ENCODE measurements at places on chromosomes 3 and 15.

GRCh38 chr15:51846463-51847230 lies 17.2 kb downstream of the TMOD3 start:
- no peak for DNase-seq

DNA sequence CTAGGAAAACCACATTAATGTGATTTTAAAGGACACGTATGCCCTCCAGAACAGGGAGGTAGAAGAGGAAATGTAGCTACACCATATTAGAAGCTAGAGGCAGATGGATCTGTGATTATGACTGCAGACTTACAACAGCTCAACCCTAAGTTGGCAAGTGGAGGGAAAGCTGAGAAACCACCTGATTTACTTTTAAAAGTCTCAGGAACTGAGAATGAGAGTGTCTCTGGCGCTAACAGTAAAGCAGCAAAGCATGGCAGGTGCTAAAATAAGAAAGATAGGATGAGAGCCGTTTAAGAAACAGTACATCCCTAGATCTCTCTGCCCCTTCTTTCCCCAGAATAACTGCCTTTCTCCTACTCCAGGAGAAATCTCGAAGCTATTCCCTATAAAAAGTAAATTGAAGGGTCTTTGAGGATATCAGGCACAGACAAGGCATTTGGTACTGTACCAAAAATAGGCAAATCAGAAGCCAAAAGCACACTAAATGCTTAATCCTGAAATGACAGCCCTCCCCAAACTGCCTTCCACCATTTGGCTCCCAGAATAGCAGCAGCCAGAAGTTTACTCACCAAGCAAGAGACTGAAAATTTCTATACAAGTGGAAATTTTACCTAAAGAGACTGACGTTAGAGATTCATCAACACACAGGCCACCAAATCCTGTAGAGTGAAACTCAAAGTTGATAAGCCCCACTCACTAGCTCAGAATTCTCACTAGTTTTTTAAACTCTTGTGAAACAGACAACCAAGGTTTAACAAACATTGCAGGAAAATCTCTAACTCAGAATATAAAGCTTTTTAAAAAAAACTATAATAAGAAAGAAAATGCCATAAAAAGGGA lies 34.3 kb upstream of the PARP14 start:
- no peak for DNase-seq

DNA sequence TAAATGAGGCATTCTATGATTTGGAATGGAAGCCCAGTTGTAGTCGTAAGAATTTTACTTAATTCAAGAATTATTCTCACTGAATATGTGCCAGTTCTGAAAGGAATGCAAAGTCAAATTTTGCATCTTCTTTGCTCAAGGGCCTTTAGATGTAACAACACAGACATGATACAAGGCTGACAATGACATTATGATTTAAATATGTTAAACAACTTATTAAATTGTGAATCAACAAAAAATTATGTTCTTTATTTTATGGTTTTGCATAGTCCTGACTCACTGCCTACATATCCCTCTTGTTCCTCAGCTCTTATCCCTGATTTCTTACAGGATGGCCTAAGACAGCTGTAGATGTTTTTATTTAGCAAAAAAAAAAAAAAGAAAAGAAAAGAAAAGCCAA lies 170.9 kb upstream of the NR2E3 start:
- DNase-seq = no peak

DNA sequence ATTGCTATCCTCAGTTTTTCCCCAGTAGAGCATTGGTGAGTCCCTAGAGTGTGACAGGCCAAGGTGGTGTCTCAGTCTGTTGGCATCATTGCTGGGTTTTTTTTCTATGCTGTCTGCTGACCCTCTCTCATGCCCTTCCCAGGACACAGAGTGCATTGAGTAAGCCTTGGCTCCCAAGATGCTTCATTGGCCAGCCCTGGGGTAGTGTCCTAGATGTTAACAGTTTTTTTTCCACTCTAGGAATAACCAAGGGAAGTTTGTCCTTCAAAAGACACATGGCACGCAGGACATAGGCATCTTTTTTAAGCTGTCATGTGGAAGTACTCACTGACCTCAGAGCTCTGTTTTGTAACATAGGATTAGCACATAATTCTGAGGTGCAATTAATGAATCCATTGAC lies 19.5 kb downstream of the ADAMTSL3 start:
- no peak for DNase-seq

DNA sequence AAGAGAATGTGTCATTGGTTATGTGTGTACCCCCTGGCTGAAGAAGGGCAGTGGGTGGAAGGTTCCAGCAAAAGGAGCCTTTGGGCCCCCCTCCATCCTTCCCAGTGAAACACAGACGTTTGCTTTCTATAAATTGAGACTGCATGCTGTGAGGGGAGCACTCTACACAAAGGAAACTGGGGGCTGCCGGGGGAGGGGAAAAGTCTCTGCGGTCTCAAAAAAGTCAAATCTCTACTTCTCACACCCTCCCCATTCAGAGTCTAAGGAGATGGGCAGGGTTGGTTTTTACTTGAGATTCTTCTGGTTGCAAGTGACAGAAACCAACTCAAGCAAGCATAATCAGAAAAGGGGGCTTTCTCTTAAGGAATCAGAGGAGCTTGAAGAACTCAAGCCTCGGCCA lies 50.1 kb upstream of the TLE3 start:
- no peak for DNase-seq

- DNase-seq = no peak
These were observed 124.3 kb downstream of the TIGIT start for GRCh38 chr3:114418107-114418506.

- no peak for DNase-seq
These were observed 108.0 kb upstream of the SMAD3 start for GRCh38 chr15:66957431-66957720.

DNA sequence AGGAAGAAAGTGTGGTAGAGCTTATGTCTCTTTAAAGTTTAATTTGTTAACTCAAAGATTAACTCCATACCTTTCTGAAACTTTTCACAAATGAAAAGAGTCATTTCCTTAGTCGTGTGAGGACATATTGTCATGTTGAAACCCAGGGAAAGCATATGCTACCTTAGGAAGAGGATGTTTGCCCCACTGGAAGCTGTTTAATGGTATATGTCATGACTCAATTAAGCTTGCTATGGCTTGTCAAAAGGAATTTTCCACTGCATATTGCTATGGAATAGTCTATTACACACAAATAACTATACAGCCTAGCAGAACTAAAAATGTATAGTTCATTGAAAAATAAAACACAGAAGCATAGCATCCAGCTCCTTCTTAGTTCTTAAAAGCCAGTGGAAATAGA lies 69.9 kb downstream of the NSUN3 start:
- DNase-seq = no peak

DNA sequence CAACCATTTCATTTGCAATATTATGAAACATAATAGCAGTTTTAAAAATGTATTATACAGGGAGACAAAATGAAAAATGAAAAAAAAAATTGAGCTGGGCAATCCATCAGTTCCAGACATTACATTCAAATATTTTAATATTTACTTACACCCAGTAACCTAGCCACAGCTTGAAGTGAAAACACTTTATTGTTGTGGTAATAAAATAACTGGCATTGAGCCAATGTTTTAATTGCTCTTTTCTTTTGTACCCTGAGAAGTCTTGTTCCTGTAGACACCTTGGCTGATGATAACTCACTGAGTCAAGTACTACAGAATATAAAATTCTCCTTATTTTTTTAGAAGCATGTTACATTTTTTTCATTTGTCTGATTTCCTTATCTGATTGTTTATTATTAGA lies 180.6 kb downstream of the ROBO1 start:
- no peak for DNase-seq

GRCh38 chr3:35071772-35072171 lies 567.6 kb upstream of the ARPP21 start:
- DNase-seq = no peak

GRCh38 chr3:132342183-132342582 lies 25.0 kb downstream of the ACP3 start:
- no peak for DNase-seq

DNA sequence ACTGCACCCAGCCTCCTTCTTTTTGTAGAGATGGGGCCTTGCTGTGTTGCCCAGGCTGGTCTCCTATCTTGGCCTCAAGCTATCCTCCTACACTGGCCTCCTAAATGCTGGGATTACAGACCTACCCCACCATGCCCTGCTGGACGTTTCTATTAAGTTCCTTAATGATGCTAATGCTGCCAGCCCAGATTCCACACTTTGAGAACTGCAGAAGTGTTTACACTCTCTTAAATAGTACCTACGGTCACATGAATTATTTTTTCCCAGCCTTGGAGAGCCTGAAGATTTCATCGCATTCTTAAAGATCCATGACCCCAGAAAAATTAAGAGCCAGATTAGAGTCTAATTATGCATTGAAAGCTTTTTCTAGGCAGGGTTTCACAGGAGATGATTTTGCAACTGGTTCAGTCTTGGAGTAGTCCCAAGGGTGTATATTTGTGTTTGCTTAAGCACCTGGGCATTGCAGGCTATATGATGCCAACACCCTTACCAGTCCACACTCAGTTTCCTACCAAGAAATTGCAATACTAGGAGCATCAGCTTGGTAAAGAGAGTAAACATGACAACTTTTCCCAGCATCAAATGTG lies 36.6 kb downstream of the TM4SF4 start:
- no peak for DNase-seq

DNA sequence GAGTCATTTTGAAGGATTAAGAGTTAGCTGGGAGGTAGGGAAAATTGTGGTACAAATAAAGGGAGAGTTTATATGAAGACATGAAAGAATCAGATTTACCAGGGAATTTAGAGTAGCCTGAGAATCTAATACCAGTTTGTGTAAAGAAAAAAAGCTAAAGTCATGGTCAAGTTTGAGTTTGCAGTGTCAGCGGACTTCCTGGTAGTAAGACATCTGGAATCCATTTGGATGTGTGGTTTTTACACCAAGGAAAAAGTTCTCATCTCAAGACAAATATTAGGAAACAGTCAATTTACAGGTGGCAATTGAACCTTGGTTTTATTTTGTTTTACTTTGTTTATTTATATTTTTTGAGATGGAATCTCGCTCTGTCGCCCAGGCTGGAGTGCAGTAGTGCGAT lies 1.5 kb upstream of the P2RY12 start:
- DNase-seq = no peak

GRCh38 chr3:184305577-184305976 lies 6.5 kb downstream of the PSMD2 start:
- DNase-seq = no peak

DNA sequence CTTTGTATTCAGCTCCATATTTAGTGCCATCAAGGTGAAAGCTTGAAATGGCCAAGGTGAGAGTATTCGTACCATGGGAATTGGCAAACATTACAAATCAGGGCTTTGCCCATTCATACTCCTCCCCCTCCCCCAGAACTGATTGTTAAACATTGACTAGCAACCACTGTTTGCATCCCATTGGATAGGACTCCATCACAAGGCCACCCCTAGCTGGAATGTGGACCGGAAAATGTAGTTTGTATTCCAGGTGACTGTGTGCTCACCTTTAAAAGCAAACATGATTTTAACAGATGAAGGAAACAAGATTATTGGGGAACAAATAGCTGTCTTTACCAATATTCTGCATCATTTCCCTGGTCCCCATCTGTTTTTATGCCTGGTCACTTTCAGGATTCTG lies 14.1 kb downstream of the ST3GAL6 start:
- no peak for DNase-seq

GRCh38 chr3:31027191-31027761 lies 132.8 kb upstream of the GADL1 start:
- DNase-seq = no peak

DNA sequence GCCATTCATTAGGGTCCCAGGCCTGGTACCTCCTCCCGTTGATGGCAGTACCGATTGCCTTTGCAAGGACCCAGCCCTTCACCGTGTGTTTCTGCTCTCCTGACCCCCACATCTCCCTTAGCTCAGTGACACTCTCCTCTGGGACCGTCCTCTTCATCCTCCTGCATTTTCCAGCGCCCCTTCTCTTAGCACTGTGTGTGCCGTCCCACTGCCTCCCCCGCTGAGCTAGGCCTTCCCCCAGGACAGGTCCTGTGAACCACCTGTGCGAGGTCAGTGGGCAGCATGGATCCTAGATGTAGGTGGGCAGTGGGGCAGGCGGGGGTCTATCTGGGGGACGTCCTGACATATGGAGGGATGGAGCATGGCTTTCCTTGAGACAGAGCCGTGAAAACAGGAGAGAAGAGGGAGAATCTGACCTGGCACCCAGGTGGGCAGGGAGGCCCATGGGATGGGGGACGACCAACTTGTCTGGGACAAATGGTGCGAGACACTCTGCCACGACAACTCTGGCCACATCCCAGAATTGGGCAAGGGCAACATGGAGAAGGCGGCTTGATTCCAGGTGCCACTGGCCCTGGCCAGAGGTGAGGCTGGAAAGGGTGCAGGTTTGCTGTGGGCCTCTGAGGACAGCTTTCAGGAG lies 87.7 kb upstream of the ALDH1L1 start:
- DNase-seq = no peak

DNA sequence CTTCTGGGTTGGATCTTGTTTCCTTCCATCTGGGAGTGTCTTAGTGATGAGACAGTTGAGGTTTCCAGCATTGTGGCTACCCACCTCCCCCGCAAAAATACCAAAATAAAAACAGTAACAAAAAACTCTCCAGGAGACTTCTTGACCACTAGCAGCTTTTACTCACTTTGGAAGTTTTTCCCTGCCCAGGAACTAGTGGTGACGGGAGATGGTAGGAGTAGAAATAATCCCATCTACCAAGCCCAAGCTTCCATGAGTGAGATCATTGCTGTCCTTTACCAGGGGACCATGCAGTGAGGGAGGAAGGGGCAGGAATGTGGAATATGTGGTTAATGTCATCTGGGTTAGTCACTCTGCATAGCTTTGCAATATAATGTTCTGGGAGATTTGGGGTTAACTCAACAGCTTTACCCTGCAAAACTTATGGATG lies 187.7 kb downstream of the ITPR1 start:
- no peak for DNase-seq

GRCh38 chr15:44727485-44728231 lies 8.7 kb upstream of the TRIM69 start:
- DNase-seq = no peak

DNA sequence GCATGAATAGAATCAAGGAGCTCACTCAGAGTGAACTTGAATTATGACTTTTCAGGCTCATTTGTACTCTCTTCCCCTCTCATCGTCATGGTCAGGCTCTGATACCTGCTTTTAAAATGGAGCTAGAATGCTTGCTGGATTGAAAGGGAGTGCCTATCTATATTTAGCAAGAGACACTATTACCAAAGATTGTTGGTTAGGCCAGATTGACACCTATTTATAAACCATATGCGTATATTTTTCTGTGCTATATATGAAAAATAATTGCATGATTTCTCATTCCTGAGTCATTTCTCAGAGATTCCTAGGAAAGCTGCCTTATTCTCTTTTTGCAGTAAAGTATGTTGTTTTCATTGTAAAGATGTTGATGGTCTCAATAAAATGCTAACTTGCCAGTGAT lies 9.6 kb downstream of the CCNDBP1 start:
- no peak for DNase-seq

GRCh38 chr3:56677286-56677685 lies 5.8 kb downstream of the TASOR start:
- no peak for DNase-seq

- no peak for DNase-seq
These were observed 7.2 kb downstream of the RTF1 start for GRCh38 chr15:41423979-41424659.

- no peak for DNase-seq
These were observed 1187.1 kb downstream of the ROBO1 start for GRCh38 chr3:78580681-78581080.

Data from esophagus squamous epithelium (tissue), 5 donors.